Activated CD8-positive, alpha-beta T cell treated with anti-CD3 and anti-CD28 coated beads, Interleukin-2, amount 10 ng/mL, durations not matched to agents 7 days and 5 days (primary cell): ENCODE measurements at places on chromosomes 13 and 19. TPM values are rescaled to one million over a fixed set of nuclear protein-coding genes. Genes with fewer than 3 reads are reported as not detected.

Gene RDH8
- not detected for total RNA-seq

DNA sequence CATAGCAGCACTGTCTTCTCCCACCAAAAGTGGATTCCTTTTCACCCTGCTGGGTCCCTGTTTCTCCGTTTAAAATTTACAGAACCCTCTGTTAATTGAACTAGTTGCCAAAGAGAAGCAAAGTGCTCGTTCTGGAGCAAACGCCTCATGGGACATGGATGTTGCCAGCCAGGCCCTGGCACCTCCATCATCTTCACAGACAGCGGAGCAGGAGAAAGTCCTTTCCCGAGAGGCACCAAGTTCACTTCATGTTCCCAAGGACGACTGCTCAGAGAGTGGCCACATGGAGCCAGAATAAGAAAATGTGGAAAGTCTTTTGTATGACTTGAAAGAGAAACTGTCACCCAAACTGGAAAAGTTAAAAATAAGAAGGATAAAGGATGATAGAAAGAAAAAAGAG, 151.5 kb downstream of the SOX1 start:
- DNase-seq, result no peak

DNA sequence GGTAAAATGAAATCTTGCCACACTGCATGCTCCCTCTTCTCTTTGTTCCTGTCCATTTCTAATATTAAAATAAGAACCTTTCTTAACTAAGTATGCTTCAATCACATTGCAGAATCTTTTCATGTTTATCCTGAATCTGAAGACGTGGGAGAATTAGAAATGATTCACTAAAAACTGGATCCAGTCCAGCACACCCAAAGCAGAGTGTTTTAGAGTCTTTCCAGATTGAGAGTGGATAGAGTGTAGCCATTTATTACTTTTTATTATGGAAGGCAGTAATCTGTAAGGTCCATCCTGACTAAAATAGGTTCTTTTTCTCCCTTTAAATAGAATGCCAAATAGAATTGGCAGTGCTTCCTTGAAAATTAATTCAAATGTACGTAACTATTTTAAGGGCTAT, 453.5 kb downstream of the TDRD3 start:
- no peak for DNase-seq

- no peak for DNase-seq
These were observed 55.0 kb upstream of the TM9SF2 start for GRCh38 chr13:99446242-99446641.

Gene PRR36
- total RNA-seq, result 0.08 TPM

DNA sequence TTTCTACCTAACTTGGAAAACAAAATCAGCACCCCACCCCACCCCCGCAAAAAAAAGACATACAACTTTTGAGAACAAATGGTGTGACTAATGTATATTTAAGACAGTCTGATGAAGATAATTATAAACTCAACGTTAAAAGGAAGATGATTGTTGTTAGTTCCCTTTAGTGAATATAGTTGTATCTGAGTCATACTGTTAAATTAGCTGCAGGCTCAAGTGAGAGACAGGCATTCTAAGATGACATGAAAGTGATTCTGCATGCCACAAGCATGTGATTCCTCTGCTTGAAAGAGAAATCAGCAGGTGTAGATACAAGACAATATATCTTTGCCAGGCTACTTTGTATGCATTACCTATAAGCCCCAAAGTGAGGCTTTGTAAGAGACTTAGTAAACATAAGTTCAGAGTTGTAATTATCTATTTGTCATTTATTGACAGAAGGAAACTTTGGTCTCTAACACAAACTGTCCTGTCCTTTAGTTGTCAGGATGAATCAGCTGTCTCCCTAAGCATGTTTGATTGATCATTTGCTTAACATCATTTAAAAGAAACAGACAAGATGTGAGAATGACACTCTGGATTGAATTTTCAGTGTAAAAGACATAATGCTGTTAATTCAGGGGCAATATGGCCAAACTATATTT, 319.4 kb upstream of the HTR2A start:
- DNase-seq, result no peak

DNA sequence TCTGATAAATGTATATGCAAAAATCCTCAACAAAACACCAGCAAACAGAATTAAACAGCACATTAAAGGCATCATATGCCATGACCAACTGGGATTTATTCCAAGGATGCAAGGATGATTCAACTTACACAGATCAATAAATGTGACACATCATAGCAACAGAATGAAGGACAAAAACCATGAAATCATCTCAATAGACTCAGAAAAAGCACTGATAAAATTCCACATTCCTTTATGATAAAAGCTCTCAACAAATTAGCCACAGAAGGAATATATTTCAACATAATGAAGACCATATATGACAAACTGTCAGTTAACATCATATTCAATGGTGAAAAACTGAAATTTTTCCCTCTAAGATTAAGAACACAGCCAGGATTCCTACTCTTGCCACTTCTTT, 691.6 kb downstream of the DIAPH3 start:
- DNase-seq, result no peak
